Hepatocyte (in vitro differentiated cells): ENCODE measurements at places on chromosomes 1 and 21.

DNA sequence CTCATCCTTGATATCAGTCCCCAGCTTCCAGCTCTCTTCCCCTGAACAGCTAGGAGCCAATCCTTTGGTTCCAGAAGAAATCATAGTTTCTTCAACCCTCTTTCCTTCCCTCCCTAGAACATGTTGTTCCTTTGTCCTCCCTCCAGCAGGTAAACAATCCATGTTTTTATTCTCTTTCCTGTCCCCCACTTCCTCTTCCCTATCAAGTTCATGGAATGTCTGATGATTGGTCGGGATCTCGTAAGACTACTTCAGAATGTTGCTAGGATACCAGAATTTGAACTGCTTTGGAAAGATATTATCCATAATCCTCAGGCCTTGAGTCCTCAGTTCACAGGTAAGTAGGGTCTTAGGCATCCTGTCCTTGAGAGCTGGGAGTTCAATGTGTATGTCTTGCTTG lies 23.1 kb upstream of the SLC27A3 start:
- DNase-seq: no peak

DNA sequence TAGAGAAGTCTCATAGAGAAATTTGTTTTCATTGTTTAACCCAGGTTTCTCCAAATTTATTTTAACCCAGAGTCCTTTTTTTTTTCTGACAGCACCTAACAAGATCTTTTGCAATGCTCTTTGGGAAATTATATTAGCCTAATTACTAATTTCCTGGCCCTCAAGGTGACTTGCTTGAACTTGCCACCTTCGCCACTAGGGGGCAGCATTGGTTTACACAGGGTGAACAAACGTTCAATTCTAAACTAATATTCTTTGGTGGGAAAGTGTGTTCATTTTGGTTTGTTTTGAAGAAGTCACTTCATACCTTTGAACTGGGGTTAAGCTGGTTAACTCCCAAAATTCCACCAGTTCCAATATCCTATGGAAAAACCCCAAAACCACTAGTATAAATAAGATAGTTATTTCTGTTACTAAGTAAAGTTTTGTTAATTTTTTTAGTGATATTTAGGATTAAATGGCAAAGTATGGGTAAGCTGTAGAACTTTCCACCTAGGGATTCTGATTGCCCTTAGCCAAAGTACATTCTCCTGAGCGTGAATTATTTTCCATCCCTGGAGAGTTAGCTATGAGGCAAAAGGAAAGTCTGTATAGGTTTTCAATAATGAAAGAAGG lies 13.0 kb downstream of the CCDC190 start:
- DNase-seq: peak; percentile 84

DNA sequence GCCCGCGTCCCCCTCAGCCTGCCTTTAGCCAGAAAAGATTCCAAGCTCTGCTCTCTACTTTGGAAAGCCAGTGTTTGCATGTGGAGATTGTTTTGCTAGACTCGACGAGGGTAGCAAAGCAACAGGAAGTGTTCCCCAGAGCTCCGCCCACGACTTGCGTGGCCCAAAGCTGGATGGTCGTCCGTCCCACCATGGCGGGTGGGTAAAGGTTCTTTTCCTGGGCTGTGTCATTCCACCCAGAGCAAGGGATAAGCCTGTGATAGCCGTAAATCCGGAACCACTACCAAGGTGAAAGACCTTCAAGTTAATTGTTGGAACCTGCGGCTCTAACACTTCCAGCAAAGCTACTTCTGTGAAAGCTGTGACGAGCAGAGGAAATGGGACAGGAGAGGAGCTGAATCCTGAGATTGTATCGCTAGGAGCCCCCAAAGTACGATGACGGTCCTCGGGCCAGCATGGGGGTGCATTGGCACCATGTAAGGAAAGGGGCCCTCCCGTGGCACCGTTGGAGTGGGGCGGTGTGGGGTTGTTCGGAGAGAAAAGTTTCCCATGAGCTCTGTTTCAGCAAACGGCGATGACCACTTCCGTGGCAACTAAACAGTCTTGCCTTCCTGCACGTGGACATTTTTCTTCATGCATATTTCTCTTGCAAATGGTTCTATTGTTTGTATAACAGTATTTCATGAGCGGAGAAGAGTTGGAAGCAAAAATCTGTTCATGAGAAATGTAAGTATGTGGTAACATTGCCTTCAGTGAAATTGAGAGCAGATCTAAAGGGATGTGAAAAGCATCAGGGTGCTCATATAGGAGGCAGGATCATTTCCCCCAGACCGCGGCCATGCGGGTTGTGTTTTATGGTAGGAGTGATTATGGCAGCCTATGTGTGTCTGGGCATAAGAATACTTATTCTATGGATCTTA lies 8.4 kb downstream of the MX2 start:
- DNase-seq: no peak

DNA sequence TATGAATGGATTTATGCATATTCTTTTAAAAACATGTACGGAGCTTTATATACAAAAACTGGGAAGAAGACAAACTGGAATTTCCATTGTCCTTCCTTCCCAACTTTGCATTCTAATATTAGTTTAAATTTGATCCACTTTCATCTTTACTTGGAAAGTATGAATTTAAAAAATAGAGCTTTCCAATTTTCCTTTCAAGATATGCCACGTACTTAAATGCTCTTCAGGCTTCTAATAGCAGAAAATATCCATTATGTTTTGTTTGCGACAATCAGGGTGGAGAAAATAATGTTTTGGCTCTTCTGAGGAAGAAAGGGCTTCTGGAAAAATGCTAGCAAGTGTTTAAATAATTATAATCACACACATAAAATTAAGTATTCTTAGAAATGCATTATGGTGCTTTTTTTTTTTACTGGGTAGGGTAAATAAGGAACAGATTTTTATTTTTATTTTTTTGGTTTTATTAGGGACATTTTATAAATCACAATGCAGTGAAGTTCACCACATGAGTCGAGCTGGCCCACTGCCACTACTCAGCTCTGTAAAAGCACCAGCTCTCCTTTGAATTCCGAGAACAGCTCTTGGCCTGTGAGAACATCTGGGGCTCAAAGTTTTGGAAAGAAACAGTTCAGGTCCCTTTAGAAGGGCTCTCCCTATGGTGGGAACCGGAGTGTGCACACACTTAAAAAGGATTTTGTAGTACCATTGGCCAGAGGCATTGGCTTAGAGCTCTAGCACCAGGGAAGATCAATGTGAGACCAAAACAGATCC lies 287.4 kb upstream of the LYPLAL1 start:
- DNase-seq: peak; percentile 42

GRCh38 chr1:30250338-30250983 lies 472.9 kb downstream of the MATN1 start:
- DNase-seq: no peak

- DNase-seq: no peak
Measured at GRCh38 chr1:43438953-43439581, 14.7 kb downstream of the HYI start.

DNA sequence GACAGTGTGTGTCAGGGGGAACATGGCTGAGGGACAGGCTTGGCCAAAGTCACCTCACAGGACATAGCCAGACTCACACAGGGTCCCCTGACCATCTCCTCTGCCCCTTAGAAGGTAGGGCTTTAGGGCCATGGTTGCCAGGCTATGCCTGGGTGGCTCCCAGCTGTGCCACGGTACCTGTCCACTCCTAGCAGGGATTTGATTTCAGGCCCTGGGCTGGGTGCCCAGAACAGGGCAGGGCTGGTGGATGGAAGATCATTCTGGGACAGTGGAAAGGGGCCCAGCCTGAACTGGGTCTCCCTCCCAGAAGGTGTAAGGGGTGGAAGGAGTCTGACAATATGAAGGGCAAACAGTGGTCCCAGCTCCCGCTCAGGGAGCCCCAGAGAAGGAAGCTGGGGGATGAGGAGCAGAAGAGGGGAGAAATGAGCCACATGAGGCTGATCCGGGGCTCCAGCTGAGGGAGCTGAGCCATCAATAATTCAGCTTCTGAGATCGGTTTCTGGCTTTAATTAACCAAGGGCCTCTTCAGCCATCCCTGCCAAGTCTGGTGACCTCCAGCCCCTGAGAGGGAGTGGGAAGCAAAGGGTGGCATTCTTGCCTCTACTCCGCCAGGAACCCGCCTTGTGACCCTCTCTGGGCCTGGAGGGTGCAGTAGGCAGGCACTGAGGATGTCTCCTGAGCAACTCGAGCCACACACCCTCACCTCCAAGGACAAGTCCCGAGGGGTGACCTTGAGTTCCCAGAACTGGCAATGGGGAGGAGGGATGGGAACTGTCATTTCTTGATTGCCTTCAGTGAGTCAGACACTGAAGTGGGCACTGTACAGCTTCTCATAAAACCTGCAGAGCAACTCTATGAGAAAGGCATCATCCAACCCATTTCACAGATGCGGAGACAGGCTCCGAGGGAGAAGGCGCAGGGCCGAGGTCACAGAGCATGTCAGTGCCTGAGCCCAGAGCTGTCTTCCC lies 2.1 kb downstream of the CD164L2 start:
- no peak for DNase-seq

DNA sequence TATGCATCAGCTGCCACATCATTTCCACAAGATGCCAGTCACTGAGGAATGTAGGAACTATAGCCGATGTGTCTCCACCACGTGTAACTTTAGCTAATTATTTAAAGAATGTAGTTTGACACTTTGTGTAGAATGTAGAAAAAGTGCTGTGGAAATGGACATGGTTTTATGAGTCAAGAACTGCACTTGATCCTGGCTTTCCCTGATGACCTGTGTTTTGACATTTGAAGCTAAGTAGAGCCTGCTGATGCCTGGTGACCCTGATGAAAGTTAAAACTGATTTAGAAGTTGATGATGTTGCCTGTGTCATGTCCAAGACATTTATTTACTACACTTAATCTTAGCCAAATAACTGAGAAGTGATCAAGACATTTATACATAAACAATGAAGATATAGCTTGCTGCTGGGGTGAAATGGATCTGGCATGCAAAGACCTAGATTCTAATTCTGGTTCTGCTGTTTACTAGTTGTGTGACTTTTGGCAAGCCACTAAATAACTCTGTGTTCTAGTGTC lies 4.4 kb upstream of the OSBPL9 start:
- DNase-seq: no peak

DNA sequence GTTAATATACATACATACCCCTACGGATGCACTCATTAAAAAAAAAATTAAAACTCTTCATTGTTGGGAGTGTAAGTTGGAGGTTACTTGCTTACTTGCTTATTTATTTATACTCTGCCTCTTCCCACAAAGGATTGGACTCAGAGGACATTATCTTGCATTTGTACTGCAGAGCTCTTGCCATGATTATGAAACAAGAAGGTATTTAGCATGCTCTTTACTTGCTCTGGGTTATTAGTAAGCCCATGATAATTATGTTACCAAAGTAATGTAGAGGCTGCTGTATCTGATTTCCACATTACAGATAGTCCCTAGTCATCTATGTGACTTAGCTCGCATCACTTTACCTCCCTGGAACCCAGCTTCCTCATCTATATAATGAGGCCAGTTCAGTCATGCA lies 355.1 kb upstream of the PTBP2 start:
- no peak for DNase-seq

DNA sequence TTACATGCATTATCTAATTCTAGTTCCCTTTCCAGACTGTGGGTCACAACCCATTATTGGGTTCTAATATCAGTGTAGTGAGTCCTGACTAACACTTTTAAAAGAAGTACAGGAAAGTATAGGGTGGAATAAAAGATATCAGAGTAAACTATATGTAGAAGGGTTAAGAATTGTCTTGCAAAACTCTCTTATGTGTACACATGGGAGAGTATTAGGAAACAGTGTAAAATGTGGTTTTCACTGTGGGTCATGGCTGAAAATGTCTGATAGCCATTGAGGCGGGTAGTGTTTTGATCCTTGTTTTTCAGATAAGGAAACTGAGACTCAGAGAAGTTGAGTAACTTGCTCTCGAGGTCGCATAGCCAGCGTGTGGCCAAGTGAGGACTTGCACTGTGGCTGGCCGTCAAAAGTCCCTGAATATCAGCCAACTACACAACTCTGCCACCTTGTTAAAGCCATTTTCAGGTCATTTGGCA lies 18.5 kb upstream of the MTARC1 start:
- no peak for DNase-seq

DNA sequence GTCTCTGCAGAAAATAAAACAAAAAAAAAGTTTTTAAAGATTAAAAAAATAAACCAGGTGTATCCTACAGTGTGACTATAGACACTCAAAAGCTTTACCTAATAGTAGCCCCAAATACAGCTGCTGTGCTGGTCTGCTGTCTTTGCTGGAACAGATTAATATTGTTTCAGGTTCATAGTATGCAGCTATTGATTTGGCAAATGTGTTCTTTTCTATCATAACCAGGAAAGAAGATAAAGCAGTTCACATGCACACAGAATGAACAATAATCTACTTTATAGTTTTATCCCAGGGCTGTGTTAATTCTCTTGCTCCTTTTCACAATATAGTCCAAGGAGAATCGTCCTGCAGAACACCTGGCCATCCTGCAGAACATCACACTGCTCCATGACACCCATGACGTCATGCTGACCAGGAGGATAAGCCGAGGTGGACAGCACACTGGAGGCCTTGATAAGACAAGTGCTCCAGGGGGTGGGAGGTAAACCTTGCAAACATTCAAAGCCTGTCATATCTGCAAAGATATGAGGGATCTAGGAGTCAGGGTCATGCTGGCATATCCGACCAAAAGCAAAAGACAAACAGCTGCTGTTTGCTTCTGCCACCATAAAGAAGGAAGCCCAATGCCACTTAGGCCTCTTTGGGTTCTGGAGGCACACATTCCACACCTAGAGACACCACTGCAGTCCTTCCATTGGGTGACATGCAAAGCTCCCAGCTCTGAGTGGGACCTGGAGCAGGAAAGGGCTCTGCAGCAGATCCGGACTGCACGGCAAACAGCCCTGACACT lies 86.1 kb upstream of the SLC2A1 start:
- DNase-seq: peak; percentile 47

GRCh38 chr21:42319376-42319775 lies 4.2 kb upstream of the TFF3 start:
- DNase-seq: no peak

DNA sequence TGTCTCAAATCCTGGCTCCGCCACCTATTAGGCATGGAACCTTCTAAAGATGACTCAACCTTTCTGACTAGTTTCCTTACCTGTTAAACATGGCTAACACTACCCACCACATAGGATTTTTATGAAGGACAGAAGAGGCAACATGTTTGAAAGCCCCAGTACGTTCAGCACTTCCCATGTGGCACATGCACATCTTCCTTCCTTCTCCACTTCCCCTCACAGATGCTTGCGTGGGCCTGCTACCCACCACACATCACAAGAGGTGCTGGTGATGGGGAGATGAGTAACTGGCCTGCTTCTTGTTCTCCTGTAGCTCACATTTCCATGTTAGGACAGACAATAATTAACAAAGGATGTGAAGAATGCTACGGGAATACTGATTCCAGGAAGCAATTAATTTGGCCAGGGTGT lies 7.1 kb downstream of the ZBTB21 start:
- DNase-seq: no peak

GRCh38 chr1:29501227-29501976 lies 265.1 kb downstream of the PTPRU start:
- DNase-seq: no peak

DNA sequence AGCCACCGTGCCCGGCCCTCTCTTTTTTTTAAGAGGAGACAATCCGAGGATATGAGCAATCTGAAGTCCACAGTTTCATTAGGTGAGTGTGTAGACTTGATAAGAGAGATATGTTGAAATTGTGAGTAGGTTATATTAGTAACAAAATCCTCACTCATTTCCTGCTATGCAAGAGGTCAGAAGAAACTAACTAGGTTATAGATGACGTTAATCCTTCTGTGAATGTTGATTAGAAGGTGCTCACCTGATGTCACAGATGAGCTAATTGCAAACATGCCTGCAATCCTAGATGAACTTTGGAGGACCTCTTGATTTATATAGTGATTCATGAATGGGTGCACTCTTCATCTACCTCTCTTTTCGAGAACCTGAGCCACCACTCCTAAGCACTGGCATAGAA lies 29.3 kb downstream of the NTMT2 start:
- DNase-seq: no peak

- DNase-seq: no peak
Measured at GRCh38 chr1:117795190-117795589, 134.2 kb downstream of the GDAP2 start.
